Activated naive CD4-positive, alpha-beta T cell (primary cell): ENCODE measurements at places on chromosomes 1 and 21.

DNA sequence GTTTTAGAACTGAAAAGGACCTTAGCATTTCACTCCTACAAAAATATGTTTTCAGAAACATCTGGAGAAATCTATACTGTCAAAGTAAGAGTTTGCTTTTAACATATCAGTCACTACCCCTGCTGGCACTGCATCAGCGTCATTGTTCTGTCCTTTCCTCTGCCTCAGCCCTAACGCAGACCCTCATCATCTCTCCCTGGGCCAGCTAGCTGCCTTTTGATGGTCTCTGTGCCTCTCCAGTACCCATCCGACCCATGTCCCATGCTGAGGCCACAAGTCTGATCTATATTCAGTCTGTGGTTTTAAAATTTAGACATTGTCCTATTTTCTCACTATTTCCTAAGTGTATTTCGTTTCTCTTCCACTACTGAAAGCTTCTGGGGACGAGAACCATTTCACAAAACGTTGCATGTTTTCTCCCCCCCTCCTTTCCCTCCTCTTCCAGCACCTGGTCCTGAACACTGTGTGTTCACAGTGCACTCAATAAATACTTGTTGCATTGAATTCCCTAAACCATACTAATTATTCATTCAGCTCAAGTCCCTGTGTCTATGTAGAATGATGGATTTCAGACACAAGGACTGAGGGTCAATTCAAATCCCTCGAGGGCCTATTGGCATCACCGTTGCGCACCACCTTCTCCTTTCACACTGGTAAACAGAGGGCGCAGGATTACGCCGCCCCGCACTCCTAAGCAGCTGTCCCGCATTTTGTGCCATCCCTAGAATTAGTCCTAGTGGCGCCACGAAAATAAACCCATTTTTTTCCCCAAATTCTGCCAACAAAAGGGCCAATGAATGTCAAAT lies 53.4 kb downstream of the CD2 start:
- DNase-seq = no peak

DNA sequence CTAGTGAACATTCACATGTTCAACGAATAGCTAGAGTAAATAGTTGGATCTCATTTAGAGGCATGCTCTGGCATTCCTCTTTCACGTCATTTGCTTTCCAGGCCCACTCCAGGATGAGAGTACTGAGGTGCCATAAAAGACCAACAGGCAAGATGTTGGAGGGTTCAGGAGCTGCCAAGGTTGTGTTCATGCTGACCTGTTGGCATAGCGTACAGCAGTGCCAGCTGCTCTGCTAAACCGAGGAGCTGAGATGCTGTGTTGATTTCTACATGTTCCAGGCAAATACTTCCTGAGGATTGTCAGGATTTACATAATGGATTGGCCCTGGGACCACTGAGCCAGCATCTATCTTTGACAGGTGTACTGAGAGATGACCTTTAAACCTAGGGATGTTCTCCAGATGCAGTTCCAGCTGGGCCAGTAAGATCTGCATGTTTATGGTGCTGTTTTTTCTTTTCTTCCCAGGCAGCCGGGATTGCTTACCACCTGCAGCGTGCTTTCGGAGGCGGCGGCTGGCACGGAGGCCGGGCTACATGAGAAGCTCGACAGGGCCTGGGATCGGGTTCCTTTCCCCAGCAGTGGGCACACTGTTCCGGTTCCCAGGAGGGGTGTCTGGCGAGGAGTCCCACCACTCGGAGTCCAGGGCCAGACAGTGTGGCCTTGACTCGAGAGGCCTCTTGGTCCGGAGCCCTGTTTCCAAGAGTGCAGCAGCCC lies 66.9 kb downstream of the DISC1 start:
- DNase-seq = no peak

GRCh38 chr1:59879996-59880505 lies 46.5 kb downstream of the CYP2J2 start:
- DNase-seq = no peak

DNA sequence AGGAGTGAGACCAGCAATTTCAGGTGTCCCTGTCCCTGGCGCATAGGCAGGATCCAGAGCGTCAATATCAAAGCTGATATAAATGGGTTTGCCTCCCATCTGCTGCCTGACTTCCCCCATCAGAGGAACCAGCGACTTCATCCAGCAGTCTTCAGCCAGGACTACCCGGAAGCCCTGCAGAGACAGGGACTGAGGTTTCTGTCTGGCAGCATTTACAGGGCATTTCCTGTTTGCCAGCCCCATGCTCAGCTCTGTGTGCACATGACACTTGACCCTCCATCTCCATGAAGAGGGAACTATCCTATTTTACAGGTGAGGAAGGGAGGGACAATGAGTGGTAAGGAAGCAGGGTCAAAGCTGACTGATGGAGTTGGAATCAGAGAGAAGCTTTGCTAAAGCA lies 7.2 kb downstream of the AGMAT start:
- no peak for DNase-seq

DNA sequence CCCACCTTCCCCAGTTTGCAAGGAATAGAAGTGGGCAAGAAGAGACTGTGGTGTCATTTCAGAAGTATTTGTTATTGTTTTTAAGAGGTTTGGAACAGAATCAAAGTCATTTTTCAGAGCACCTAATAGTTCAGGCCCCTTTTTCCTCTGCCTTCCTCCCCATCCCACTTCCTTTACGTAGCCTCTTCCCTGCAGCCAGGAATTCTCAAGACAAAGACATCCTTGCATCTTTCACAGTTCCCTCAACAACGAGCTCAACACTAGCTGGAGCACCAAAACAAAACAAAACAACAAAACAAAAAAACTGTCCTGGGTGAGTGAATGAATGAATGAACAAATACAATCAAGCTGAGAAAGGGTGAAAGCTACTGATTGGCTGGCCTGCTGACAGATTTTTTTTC lies 7.0 kb downstream of the PALMD start:
- DNase-seq = no peak

GRCh38 chr1:167704715-167705114 lies 17.1 kb upstream of the MPZL1 start:
- DNase-seq = no peak

DNA sequence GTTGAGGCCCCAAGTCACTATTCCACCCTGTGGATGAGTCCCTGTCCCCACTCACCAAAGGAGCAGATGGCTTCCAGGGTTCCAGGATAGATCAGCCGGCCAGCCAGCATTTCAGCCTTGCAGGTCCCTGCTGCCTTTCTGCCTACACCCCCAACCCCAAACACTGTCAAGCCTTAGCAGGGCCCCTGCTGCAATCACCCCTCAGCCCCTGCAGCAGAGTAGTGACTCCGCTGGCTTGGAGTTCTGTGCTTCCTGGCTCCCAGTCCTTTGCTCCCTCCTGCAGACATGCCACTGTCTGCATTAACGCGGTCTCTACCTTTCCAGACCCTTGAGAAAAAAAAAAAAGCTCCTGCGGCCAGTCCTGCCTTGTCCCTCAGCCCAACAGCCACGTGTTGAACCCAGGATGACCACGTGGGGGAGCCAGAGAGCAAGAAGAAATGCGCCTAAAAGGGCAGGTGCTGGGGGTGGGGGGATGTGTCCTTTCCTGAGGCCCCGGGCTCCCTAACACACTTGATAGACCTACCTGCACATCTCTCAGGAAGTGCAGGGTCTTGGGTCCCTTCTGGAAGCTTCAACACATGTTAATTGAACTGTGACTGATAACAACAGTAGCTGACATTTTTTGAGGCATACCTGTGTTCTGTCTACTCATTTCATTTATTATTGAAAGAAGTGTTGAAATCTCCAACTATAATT lies 37.4 kb downstream of the RASSF5 start:
- peak; percentile 78 for DNase-seq

DNA sequence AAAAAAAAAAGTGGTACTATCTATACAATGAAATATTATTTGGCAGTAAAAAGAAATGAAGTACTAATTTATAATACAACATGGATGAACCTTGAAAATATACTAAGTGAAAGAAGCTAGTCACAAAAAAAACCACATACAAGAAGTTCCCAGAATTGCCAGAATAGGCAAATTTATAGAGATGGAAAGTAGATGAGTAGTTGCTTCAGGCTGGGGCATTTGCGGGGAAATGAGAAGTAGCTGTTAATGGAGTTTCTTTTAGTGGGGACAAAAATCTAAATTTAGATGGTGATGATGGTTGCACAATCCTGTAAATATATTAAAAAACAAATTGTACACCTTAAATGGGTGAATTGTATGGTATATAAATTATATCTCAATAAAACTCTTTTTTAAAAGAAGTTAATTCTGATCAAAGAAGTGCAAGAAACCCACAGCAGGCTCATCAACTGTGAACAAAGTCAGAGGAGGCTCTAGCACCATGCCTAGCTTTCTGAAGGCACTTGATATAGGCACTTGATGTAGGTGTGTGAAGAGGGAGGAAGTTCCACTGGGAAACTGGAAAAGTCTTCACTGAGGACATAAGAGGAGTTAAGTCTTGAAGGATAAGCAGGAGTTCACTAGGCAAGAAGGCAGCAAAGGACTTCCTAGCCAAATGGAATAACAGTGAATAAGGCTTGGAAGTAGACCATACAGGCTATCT lies 52.5 kb downstream of the DMAP1 start:
- no peak for DNase-seq

- DNase-seq = peak; percentile 0
Observed at GRCh38 chr21:28516991-28517592, 475.6 kb downstream of the LTN1 start.

- DNase-seq = no peak
Observed at GRCh38 chr1:87437663-87438295, 109.1 kb downstream of the LMO4 start.

DNA sequence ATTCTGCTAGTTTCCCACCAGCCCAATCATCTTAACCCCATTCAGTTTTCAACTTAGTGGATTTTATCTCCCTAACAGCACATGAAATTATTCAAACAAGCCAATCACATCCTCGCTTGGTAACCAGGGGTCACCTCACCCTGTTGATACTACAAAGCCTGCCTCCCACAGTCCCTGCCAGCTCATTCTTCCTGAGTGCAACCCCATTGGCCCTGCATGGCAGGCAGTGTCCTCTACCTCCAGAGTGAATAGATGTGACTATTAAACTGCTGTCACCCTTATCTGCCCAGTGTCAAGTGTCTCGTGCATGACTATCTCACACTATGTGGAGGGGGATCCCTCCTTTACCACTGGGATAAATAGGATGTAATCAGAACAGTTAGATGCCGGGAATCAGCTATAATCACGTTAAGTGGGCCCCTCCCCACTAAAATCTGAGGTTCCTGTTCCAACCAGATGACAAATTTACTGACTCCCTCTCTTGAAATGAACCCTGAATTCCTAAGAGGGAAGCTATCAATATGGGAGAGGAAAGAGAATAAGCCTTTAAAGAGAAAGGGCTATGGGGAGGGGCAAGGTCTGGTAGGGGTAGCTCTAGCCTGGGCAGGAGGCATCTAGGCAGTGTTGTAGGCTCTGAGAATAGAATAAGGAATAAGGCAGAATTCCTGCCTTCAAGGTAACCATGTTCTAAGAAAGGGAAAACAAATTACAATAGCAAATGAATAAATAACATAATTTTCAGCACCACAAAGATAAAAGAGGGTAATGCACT lies 155.9 kb downstream of the SLC30A10 start:
- DNase-seq = no peak

- no peak for DNase-seq
Observed at GRCh38 chr21:35581640-35582039, 478.7 kb downstream of the SETD4 start.

GRCh38 chr1:187987236-187987776 lies 1158.6 kb downstream of the PLA2G4A start:
- DNase-seq = no peak

- no peak for DNase-seq
Observed at GRCh38 chr1:79293611-79294010, 287.1 kb upstream of the ADGRL4 start.
